ENCODE measurements at places on chromosomes 3 and 15. TPM values are rescaled to one million over a fixed set of nuclear protein-coding genes. Genes with fewer than 3 reads are reported as not detected.

Gene TEX55
- total RNA-seq, result not detected

GRCh38 chr15:69502470-69503045, 49.9 kb downstream of the RPLP1 start:
- no peak for DNase-seq

- DNase-seq, result no peak
These were observed 1.7 kb downstream of the MRAS start for GRCh38 chr3:138349926-138350665.

- DNase-seq, result no peak
These were observed 12.1 kb downstream of the CHRNA7 start for GRCh38 chr15:32042269-32042972.

DNA sequence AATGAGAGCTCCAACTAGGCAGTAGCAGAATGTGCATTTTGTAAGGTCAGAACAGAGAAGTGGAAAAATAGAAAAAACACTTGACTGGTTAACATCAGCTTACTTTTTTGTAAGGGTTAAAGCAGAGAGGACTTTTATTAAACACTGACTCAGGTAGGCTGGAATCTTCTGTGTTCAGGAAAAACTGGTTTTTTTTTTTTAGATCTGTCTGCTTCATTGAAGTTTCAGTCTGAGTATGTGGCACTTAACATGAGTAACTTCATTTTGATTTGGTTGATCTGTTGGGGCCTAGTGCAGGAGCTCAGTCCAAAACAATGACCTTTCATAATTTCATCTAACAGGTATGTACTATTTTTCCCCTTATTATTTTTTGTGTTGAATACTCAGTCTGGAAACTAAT, 141.1 kb downstream of the DOCK3 start:
- no peak for DNase-seq

DNA sequence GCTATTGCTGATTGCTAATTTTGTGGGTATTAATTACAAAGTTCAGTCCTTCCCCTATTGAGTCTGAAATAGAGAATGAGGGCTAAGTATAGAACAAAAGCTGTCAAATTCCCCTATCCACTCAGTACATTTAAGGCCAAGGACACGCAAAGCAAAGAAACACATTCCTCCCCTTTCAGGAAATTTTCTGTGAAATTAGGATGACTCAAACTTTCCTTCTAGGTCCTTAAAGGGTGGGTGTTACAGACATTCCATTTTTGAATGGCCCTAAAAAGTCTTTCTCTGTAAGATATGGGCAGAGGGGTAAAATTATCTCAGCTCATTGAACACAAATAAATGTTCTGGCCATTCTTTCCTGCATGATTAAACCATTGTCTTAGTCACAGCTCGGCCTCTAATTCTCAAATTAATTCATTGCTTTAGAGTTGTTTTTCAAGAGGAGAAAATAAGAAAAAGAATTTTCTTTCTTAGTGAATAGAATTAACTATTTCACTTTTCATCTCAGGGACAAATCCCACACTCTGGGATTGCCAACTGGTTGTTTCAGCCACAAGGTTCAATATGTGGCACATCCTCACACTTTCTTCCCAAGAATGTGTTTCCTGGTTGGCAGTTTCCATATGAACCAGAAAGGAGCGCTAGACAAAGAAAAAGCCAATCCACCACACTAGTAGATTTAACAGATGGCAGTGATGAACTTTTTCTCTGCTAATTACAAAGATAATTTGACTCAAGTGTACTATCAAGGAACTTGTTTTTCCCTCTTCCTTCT, 424.1 kb downstream of the ZNF385D start:
- no peak for DNase-seq

DNA sequence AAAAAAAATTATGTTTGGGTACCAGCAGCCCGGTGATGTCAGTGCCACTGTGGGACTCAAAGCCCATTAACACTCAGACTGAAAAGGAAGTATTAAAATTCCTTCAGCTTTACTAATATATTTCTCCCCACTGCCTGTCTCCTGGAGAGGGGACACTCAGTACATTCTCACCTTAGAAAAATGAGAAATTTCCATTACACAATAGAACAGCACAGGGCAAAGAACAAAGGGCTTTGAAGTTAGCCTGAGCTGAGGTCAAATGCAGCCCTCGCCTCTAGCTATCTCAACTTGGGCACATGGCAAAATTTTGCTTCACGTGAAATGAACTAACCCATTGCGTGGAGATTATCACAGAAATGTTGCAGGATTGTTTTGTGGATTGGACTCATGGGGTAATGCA, 80.8 kb downstream of the RARB start:
- DNase-seq, result no peak

DNA sequence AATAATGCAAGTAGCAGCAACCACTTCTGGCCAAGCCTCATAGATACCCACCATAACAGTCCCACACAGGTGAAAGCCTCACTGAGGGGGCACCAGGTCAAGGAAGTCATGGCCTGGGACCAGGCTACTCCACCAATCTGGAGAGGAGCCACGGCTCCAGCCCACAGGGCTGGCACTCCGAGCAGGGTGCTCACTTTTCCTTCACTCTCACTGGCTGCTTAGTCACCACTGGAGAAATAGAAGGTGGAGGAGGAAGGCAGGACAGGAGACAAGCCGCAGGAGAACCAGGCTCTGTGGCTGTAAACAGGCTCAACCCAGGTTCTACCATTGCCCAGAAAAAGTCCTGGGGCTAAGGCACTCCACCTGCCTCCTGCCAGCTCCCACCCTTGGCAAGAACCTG, 1.2 kb downstream of the USP19 start:
- DNase-seq, result no peak

DNA sequence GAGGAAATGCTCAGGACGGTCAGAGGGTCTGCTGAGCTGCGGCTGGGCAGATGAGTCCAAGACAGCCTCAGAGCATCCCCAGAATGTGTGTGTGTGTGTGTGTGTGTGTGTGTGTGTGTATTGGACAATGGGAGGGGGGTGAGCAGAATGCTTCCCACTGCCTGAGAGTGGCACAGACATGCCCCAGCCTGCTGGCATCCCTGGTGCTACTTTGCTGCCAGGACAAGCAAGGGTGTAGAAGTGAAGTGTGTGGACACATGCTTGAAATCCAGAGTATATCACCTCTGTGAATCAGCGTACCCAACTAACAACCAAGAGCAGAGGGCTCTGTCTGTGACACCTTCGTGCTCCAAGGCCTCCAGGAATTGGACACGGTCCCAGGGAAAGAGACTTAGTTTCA, 76.3 kb downstream of the SLC9A9 start:
- DNase-seq, result no peak

- DNase-seq, result peak; percentile 81
These were observed 37.3 kb upstream of the RFTN1 start for GRCh38 chr3:16550676-16551341.

- peak; percentile 35 for DNase-seq
These were observed 8.1 kb downstream of the NKTR start for GRCh38 chr3:42608581-42608980.

Gene ARHGAP11A
- 55.3 TPM for total RNA-seq

GRCh38 chr3:128468285-128468790, 1.6 kb upstream of the DNAJB8 start:
- DNase-seq, result no peak

Gene SERINC4
- total RNA-seq, result 0.21 TPM

Gene KLHDC8B
- total RNA-seq, result 9.4 TPM

Gene FOXB1
- not detected for total RNA-seq
